ENCODE measurements at places on chromosomes 6 and 20.
A peak's percentile ranks its signal among the peaks of the same experiment; 100 is the strongest.

- DNase-seq, result no peak
Observed at GRCh38 chr6:43613721-43614395, 15.2 kb downstream of the GTPBP2 start.

- DNase-seq, result no peak
Observed at GRCh38 chr20:51463560-51463959, 79.0 kb downstream of the NFATC2 start.

GRCh38 chr20:43448748-43449535 is 8.8 kb upstream of the SRSF6 start:
- DNase-seq, result no peak

GRCh38 chr6:5896476-5897200 is 110.1 kb downstream of the NRN1 start:
- no peak for DNase-seq

GRCh38 chr6:166786704-166787293 is 159.7 kb upstream of the RPS6KA2 start:
- peak; percentile 78 for DNase-seq

DNA sequence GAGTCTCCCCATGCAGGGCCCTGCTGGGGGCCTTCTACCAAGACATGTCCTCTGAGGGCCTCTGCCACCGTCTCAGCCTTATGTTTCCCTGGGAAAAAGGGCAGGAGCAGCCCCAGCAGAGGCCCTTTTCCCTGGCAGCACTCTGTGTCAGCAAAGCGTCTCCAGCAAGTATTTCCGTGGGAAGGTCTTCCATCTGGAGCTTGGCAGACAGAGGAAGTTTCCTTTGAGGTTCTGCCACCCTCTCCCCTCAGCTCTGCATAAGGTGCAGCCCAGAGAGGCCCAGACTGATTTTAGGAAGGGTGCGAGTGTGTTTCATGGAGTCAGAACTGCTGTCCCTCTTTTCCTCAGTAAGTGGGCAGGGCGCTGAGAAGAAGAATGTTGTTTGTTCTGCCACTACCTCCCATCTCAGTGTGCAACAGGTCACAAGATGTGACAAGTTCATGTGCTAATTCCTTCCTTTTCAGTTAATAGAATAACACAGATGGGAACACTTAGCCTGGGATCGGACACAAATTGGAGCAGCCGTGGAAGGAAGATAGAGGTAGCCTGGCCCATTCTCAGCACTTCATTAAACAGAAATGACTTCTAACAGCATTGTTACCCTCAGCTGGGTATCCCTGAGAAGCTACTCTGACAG is 784.4 kb downstream of the MAFB start:
- DNase-seq, result no peak
